ENCODE measurements at places on chromosomes 7 and 10.

GRCh38 chr7:50803359-50804337 is 21.0 kb upstream of the GRB10 start:
- no peak for DNase-seq

DNA sequence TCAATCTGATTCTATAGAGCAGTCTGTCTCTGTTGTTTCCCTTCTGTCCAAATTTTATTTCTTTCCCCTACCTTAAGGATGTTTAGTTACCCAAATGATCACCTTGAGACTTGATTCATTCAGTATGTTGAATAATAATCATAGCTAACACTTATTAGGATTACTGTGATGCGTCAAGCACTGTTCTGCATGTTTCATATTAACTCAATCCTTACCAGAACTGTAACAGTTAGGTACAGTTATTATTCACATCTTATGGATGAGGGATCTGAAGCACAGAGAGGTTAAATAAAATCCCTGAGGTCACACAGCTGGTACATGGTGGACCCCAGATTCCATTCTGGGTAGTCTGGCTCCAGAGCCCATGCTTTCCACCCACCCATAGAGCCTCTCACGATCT is 97.9 kb upstream of the SAMD8 start:
- DNase-seq = no peak

GRCh38 chr10:43203448-43204041 is 63.3 kb downstream of the RASGEF1A start:
- DNase-seq = no peak

- DNase-seq = no peak
Observed at GRCh38 chr7:82012453-82012852, 242.6 kb upstream of the HGF start.

DNA sequence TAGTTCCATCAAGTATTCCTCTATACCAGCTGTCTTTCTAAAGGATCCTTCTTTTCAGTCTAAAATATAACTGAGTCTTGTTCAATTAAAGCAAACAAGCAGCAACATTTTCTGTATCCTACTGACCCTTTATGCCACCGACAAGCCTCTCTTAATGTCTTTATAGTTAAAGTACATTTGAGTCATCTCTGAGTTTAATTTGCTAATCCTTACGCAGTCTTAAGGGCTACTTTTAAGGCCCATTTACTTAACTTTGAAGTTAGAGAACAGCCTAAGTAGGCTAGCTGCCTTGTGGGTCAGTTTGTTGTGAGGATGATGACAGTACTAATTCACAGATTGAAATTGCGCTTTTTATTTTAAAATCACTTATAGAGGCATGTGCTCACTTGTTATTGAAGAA is 265.5 kb upstream of the FERD3L start:
- no peak for DNase-seq

- DNase-seq = no peak
Observed at GRCh38 chr10:72637398-72637857, 11.5 kb upstream of the MICU1 start.

- no peak for DNase-seq
Observed at GRCh38 chr7:28685242-28685643, 272.9 kb downstream of the TRIL start.

DNA sequence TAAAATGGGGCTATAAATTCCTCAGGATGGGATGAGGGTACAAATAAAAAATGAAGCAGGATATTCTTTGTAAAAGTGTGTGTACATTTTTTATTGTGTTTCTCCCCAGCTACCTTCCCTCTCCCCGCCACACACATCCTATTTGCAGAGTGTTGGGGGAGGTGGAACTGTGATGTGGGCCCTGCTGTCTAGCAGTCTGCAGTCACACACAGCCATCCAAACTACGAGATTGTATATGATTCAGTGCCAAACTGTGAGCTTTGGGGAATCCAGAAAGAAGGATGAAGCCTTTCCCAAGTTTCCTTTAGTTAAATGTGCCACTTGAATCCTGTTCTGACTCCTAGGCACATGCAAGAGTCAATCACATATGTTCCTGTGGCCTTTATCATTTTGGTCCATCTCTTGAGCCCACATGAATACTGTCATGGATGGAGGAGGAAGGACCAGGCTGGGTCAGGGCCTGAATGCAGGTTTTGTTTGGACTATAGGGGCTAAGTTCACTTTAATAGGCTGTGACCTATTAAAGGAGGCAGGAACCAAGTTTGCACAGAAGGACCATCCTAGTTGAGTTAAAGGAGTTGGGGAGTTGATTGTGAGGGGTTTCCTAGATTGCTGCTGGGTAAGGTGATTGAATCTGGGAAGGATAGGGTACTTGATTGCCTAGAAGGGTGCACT is 1.1 kb upstream of the SEMA4G start:
- DNase-seq = no peak
